Sigmoid colon (tissue), 7 donors: ENCODE measurements at places on chromosomes 2 and 18. TPM values are rescaled to one million over a fixed set of nuclear protein-coding genes. Genes with fewer than 3 reads are reported as not detected.
A peak's percentile ranks its signal among the peaks of the same experiment; 100 is the strongest.

PHLPP1 gene
- polyA plus RNA-seq, result 4.7 TPM

ANKRD36C gene
- 7.4 TPM for polyA plus RNA-seq

NGEF gene
- 13.6 TPM for polyA plus RNA-seq

ABCB11 gene
- 0.60 TPM for polyA plus RNA-seq

FAM210A gene
- 11.3 TPM for polyA plus RNA-seq

REG3G gene
- 0.12 TPM for polyA plus RNA-seq

FBLN7 gene
- not detected for polyA plus RNA-seq

TUBA3E gene
- polyA plus RNA-seq, result not detected

GRCh38 chr18:75408554-75409506, 18.7 kb downstream of the SMIM21 start:
- DNase-seq, result no peak

DNA sequence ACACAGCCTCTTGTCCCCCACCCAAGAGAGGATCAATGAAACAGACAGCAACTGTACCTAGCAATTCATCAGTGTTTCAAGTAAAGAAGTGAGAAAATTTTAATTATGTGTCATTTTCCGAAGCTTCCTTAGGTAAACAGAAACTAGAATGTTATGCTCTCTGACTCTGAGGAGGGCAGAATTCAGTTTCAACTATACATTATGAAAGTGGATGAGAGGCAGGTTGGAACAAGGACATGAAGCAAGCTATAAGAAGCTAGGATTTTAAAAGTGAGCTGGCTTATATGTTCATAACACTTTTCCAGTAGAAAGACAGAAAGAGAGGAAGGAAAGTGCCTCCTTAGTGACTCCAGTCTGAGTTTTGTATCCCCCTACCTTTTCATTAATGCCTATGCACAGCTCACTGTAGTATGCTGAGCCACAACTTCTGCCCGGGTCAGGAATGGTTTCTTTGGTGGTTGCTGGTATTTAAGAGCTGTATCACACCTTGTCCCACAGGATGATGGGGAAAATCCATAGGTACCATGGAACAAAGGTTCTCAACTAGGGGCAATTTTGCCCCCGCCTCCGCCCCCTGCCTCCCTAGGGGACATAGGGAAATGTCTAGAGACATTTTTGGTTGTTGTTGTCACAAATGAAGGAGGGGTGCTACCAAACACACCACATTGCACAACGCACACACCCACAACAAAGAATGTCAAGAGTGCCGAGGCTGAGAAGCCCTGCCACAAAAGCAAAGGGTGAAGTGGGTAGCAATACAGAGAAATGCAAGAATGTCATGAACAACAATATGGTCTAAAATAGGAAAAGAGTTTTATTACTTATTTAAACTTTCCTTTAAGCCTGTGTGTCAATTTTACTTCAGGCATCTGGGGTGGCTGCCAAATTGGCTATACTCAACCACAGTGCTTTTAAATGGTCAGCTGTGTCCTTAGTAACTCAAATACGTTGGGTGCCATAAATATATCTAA, 161.0 kb upstream of the ZFP36L2 start:
- DNase-seq, result no peak

DNA sequence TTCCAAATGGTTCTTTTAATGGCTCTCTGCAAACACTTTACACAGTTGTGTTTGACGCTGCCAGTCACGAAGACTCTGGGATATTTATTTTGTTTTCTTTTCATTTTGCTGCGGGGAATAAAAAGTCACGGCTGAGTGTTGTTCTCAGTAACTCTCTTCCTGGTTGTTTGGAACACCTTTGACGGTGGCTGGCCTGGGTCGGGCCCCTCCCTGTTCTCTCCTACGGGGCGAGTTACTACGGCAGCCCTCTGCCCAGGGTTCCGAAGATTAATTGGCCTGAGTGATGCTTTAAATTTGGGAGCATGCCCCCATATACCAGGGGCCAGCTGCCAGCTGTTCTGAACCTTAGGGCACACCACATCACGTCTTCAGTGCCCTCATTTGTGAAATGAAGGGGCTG, 84.7 kb downstream of the GATA6 start:
- DNase-seq, result no peak

GRCh38 chr2:120360307-120360855, 14.4 kb downstream of the INHBB start:
- DNase-seq, result no peak

DNA sequence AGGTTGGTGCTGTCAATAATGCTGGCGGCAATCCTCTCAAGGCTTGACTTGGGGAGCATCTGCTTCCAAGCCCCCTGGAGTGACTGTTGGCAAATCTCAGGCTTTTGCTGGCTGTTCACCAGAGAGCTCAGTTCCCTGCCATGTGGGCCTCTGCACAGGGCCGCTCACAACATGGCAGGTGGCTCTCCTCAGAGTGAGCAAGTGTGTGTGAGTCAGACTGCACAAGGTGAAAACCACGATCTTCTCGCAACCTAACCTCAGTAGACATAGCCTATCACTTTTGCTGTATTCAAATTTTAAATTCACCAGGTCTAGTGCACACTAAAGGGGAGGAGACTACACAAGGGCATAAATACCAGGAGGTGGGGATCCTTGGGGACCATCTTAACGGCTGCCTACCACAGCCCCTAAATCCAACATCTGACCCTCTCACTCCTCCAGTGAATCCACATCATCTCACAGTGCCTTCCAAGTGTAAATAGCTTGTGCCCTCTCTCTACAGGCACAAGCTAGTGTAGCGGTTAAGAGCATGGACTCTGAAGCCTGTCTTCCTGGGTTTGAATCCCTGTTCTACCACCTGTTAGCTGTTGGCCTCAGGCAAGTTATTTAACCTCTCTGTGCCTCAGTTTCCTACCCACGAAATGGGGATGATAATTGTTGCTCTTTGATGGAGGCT, 187.7 kb upstream of the CXCR4 start:
- DNase-seq, result no peak

- DNase-seq, result peak; percentile 90
Measured at GRCh38 chr2:19358242-19359020, at the start of gene OSR1. Gene OSR1, minus strand, starts transcription at chr2:19358623. Its CDS starts 4,818 bp downstream, at chr2:19353805.

- DNase-seq, result no peak
Measured at GRCh38 chr2:28745876-28746275, 5.8 kb upstream of the PPP1CB start.

- DNase-seq, result no peak
Measured at GRCh38 chr2:220489121-220489520, 861.7 kb downstream of the SLC4A3 start.

- DNase-seq, result no peak
Measured at GRCh38 chr2:230266638-230267037, 41.1 kb downstream of the SP140 start.

DNA sequence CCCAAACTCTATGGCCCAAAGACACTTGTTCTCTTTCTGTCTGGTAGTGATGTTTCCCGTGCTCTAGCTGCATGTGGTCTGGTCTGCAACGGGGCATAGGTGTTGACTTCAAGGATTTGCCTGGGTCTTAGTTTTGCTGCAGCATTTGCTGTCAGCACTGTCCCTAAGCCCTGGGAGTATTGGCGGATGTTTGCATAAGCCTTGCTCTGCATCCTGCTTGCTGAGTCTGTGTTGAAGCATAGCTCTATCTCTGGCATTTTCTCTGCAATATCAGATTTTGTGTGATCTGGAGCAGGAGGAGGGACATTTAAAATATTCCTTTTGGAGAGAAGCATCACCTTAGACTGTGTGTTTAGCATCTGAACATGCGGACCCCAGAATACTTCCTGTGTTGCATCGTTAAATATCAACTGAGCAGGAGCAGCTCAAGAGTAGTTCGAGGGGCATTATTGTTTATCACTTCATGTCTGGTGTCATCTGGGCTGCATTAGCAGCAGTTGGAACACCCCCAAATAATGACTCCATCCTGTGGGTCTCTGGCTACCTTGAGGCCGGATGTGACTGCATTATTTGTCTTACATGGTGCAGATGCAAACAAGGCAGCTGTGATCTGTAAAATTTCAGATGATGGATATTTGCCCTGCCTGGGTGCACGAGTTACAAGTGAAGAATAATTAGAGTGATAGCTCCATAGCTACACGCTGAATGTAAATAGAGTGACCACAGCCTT, 231.7 kb downstream of the TRIB2 start:
- no peak for DNase-seq

DNA sequence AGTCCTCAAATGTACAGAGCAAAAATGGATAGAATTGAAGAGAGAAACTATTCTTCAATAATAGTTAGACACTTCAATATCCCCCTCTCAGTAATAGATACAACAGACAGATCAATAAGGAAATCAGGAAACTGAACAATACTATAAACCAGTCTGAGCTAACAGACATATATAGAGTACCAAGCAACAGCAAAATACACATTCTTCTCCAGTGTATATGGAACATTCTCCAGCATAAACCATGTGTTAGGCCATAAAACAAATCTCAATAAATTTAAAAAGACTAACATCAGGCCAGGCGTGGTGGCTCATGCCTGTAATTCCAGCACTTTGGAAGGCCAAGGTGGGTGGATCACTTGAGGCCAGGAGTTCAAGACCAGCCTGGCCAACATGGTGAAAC, 43.7 kb upstream of the AMMECR1L start:
- no peak for DNase-seq

DNA sequence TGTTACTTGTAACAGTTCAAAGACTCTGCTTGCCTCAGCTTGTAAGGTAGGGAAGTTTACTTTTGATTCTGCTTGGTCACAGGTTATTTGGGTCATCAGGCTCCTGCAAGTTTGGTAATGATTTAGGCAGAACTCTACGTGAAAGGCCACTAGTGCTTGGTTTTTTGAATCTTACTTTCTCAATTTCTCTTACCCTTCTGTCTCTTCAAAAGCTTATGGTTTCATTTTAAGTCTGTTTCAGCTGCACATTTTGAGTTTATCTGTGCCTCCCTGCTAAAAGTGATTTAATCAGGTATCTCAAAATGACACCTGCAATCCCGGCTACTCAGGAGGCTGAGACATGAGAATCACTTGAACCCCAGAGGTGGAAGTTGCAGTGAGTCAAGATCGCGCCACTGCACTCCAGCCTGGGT, 26.3 kb upstream of the MOCOS start:
- no peak for DNase-seq

DNA sequence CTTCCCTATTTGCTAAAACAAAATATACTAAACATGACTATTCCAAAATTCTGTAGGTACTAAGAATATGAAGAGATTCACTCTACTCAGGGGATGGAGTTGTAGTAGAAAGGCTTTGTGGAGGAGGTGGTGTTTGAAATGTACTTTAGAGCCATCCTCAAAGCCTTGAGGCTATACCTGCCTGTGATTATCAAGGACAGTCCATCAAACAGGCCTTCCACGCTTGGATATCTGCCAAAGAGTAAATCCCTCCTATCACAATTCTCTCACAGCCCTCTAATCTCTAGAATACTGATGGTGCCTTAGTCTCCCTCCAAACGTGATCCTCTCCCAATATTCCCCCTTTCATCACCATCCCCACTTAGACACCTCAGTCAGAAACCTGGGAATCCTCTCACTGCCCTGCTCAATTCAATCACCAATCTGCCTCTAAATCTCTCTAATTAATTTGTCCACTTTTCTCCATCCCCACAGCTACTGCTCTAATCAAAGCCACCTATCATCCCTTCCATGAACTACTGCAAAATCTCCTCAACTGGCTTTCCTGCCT, 13.1 kb downstream of the SOS1 start:
- no peak for DNase-seq

DNA sequence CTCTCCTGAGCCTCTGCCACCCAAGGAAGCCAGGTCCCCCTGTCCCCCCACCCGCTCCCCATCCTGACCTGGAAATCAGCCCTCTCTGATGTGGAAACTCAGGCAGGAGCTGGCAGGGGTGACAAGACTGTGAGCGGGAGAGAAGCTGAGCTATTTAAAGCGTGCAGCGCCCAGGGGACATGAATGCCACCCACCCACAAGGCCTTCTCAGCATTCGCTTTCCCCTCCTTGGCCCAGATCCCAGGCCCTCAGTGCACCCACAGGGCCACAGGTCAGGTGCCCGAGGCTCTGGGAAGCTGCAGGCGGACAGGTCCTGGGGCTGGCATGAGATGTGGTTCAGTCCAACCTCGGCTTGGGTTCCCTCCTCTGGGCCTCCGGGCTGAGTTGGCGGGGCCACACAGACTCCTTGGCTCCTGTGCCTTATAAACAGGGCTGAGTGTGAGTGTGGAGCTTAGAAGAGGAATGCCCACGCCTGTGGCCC, 168.3 kb downstream of the SMAD7 start:
- peak; percentile 81 for DNase-seq

- no peak for DNase-seq
Measured at GRCh38 chr18:38923126-38923525, 1357.5 kb upstream of the CELF4 start.

- DNase-seq, result no peak
Measured at GRCh38 chr18:62288665-62289008, 36.5 kb upstream of the TNFRSF11A start.
